ENCODE measurements at places on chromosomes 2 and 18.

- no peak for DNase-seq
Observed at GRCh38 chr18:58398648-58399398, 230.1 kb downstream of the ALPK2 start.

DNA sequence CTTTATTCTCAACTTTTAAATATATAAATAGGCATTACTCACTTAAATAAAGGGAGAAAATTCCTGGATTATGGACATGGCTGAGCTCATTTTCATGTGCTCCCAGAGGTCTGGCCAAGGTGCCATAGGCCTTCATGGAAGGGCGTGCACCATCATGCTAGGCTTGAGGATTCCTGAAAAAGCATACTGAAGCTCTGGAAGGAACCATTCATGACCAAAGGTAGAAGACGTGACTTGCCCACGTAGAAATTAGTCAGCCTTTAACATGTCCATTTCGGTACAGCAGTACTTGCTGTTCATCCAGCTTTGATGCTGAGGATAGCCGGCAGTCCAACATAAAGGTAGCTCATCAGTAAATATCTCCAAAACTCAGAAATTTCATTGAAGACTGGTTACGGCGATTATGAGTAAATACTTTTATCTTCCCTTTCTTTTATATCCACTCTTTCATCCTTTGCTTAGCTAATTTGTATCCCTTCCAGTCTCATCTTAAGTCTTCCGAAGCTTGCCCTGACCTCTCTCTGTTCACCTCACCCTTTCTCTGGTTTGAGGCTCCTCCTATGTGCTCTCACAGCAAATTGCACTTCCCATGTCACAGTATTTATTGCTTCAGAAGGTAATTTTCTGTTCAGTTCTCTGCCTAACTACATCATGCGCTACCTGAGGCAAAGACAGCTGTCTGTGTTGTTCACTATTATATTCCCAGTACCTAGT, 32.3 kb upstream of the ASNSD1 start:
- no peak for DNase-seq

- no peak for DNase-seq
Observed at GRCh38 chr18:68909579-68909978, 111.7 kb downstream of the CCDC102B start.

DNA sequence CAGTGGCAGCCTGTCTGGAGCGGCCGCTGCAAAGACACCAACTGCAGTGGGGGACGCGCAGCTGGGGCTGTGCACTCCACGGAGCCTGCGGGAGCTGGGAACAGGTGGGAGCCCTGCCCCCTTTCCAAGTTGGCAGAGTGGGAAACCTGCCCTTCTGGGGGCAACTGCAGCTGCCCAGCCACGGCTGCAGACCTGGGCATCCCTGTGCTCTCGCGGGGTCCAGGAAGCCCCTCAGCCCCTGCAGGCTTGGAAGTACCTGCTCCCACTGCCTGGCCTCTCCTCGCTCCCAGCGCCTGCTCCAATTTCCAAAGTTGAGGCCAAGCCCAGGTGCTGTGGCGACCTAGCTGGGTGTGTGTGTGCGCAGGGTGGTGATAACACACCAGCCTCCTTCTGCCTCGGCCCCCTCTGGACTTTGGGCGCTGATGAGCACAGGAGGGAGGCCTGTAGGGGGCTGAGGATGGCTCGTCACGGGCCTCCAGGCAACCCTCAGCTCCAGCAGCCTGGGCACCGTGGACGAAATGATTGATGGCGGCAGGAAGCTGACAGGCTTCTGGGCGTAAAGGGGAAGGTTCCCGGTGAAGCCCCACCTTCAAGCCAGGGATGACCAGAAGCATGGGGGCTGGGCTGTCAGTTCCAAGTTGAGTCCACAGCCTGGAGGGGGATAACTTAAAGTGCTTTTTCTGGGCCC, 76.9 kb downstream of the PTPN4 start:
- DNase-seq: no peak

DNA sequence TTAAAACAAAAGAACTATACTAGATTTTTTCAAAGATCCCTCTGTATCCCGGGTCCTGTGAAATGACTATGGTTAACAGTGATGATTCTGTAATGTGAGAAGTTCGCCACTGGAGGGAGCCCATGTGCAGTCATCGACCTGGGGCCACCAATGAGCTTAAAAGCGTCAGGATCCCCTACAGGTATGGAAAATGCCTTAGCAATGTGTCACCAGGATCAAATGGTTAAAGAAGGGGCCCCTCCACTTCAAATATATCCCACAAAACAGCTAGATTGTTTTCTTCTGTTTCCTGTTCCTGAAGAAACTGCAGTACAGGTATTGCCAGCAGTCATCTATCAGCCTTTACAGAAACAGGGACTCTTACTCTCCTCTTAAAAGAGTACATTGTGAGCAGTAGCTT, 15.3 kb downstream of the CHRNA1 start:
- DNase-seq: no peak

- DNase-seq: no peak
Observed at GRCh38 chr2:29834036-29834540, 87.3 kb downstream of the ALK start.

- no peak for DNase-seq
Observed at GRCh38 chr2:238925816-238926521, 78.1 kb downstream of the TWIST2 start.
